CD4-positive, alpha-beta T cell treated with Interleukin-12 subunit alpha and Interleukin-12 subunit beta, for 1 hour (primary cell): ENCODE measurements at places on chromosomes 1 and 21.

DNA sequence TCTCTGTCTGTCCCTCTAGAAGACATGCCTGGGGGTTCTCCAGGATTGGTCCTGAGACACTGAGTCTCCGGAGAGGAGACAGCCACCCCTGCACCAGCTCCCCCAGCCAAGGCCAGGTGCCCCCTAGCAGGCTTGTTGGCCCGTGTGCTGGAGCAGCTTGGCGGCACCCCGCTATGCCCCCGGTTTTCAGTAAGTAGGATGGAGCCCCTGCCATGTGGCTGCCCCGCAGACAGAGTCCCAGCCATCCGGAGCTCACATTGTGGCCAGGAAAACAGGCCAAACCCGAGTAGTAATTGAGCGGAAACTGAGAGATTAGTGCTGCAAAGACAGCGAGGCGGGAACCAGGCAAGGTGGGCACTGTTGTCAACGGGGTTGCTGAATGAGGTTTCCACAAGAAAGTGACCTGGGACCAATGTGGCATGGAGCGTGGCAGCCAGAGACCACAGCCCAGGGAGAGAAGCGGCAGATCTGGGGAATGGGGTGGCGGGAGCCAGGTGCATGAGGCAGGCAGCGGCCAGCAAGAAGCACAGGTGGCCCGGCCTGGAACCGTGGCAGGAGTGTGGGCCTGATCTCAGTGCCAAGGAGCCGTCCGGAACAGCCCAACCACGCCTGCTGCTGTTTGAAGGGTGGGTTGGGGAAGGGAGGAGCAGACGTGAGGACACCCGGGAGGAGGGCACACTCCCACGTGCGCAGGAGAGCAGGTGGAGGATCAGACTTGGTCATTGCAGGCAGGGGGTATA lies 137.4 kb upstream of the VAMP3 start:
- no peak for DNase-seq

DNA sequence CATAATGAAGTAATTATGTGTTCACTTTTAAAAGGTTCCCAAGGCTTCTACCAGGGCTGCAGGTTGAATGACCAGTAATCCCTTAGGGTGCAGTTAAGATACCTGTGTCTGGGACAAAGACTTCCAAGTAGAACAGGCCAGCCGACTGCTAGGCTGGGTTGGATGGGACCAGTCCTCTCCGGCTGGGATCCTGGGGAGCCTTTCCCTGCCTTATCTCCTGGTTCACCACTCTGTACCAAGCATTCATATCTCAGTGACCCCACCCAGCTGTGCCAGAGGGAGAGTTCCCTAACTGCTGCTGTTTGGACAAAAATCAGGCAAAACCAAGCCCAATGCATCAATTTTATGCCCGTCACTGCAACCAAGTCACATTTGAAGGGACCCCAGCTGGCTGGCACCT lies 116.2 kb upstream of the ATP1A1 start:
- DNase-seq, result no peak

DNA sequence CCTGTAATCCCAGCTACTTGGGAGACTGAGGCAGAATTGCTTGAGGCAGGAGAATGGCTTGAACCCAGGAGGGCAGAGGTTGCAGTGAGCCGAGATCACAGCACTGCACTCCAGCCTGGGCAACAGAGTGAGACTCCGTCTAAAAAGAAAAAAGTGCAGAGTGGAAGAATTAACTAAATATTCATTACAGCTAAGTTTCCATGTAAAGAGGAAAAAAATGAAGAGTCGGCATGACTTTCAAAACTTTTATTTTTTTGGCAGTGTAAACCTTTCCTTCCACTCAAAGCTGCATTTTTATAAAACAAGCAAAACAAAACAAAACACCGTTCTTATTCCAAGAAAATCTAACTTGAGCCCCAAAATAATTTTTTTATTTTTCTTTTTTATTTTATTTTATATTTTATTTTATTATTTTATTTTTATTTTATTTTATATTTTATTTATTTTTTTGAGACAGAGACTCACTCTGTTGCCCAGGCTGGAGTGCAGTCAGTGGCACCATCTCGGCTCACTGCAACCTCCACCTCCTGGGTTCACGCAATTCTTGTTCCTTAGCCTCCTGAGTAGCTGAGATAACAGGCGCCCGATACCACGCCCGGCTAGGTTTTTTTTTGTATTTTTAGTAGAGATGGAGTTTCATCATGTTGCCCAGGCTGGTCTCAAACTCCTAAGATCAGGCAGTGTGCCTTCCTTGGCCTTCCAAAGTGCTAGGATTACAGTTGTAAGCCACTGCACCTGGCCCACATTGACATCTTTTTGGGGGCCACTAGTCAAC lies 62.9 kb downstream of the PACC1 start:
- no peak for DNase-seq

DNA sequence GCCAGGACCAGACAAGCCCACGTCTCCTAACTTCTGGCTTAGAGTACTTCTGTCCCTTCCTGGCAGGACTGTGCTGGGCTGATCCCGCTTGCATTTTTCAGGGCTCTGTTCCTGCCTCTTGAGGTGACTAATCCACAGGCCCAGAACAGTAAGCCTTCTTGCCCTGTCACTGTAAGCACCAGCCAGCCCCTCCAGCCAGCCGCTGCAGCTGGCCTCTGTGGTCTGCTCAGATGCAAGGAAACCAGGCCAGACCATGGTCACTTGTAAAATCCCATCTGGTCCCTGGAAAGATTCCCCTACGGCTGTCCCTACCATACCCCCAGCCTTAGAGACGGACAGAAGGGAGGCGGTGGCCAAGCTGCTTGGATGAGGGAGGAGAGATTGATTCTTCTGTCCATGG lies 74.2 kb downstream of the KIRREL1 start:
- no peak for DNase-seq

GRCh38 chr1:62068978-62069377 lies 125.7 kb upstream of the L1TD1 start:
- no peak for DNase-seq

GRCh38 chr1:172324761-172325160 lies 95.7 kb upstream of the C1orf105 start:
- DNase-seq, result no peak

GRCh38 chr1:53698384-53698980 lies 40.5 kb downstream of the GLIS1 start:
- no peak for DNase-seq

- DNase-seq, result peak; percentile 60
Measured at GRCh38 chr1:71049951-71050598, 2.5 kb upstream of the PTGER3 start.

GRCh38 chr1:22658385-22659163 lies 5.5 kb downstream of the C1QB start:
- no peak for DNase-seq

GRCh38 chr1:200072636-200073285 lies 45.3 kb downstream of the NR5A2 start:
- DNase-seq, result no peak

DNA sequence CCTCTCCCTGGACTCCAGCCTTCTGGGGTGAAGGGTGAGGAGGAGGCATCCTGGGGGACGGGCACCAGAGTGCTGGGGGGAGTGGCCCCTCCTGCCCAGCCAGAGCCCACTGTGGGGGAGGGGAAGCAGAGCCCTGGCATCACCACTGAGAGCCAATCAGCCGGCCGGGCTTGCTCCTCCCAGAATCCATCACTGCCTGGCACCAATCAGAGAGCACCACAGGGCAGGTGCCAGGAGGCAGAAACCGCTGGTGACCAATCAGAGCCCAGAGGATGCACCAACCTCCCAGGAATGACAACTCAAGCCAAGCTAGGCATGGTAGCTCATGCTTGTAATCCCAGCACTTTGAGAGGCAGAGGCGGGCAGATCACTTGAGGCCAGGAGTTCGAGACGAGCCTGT lies 27.9 kb downstream of the CASZ1 start:
- no peak for DNase-seq

GRCh38 chr1:192580351-192580962 lies 4.9 kb downstream of the RGS1 start:
- DNase-seq, result peak; percentile 58

DNA sequence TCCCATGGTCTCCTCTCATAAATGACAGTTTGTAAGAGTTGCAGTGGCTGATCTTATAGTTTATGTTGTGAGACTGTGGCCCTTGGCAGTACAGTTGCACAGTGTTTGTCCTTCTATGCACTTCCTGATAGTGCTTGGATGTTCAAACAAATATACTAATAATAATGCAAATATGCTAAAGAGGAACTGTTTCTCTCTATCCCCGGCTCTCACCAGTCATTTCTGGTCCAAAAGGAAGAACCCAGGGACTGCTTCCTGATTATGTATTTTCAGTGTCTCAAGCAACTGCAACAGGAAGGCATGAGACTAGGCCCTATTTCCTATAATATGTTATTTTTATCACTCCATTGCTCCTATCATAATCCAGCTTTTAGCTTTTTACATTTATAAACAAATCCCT lies 17.0 kb upstream of the SUCO start:
- no peak for DNase-seq

DNA sequence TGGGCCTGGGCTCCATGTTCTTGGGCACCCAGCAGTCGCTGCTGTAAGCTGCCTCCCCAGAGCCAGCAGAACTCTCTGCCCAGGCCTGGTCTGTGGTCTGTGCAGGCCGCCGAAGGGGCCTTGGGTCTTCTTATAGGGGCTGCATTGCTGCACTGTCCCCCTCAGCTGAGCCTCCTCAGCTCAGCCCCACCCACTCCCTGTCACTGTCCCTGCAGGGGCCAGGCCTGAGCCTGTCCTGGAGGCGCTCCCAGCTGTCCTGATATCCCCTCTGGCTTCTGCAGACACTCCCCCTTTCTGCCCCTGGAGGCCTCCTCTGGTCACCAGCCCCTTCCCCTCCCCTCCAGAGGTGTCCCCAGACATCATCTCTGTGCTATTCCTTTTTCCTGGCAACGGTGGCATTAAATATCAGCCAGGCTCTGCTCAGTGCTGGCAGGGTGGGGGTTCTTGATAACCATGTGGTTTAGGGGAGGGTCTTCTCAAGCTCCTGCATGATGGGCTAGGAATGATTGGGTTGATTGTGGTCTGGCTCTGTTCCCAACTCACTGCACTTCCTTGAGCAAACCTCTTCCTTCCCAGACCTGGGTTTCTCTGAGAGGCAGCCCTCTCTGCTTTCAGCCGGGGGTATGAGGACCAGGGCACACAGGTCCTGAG lies 3.7 kb upstream of the FOXO6 start:
- no peak for DNase-seq

GRCh38 chr1:172727956-172728603 lies 69.2 kb downstream of the FASLG start:
- peak; percentile 68 for DNase-seq

- DNase-seq, result no peak
Measured at GRCh38 chr1:201172326-201172725, 18.1 kb upstream of the TMEM9 start.

DNA sequence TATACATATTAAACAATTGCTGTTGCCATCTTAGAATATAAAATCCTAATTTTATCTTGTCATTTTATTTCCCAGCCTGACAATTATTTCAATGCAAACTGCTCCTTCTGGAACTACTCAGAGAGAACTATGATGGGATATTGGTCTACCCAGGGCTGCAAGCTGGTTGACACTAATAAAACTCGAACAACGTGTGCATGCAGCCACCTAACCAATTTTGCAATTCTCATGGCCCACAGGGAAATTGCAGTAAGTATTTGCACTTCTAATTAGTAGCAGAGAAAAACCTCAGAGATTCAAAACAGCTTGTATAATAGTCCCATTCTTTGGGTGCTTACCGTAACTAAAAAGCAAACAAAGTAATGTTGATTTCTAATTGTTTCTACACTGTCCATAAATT lies 167.2 kb downstream of the ADGRL2 start:
- DNase-seq, result no peak

DNA sequence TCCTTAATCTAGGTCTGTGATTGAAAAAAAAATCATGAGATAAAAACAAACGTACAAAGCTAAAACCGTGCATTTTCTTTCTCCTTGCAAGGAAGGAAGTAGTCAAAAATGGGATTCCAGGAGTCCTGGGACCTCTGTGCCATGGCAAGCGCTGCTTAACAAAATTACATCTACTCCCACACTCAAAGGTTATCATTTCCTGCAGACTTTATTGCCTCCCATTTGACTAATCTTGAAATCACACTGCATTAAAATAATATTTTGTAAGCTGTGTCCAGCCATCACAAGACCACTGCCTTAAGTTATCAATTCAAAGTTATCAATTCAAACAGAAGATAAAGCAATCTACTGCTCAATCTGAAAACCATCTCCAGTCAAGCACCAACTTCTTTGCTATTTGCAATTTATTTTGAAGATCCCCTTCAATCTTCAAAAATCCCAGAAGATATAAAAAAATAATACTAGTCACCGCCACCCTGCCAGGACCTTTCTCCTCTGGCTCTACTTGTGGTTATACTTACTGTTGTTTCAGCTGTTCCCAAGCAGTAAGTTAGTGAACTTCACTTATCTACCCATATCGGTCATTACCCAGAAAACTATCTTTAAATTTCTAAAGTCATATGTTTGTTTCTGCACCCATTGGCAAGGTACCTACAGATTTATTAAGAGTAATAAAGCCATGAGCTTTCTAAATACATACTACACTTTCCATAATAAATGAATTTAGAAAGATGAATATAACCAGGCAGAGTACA lies 38.1 kb upstream of the RAP1GAP start:
- no peak for DNase-seq
